SJSA1 (cell line): ENCODE measurements at places on chromosomes 2 and 18. TPM values are rescaled to one million over a fixed set of nuclear protein-coding genes. Genes with fewer than 3 reads are reported as not detected.
A peak's percentile ranks its signal among the peaks of the same experiment; 100 is the strongest.

- no peaks in the 10 kb centered on the region for H3K4me1 ChIP-seq
- H3K36me3 ChIP-seq = no peaks in the 10 kb centered on the region
- H3K27me3 ChIP-seq = peaks cover 7% of the 10 kb centered on the region
- no peak overlapping the region for H3K4me3 ChIP-seq
- no peak overlapping the region for H3K27ac ChIP-seq
Observed at GRCh38 chr18:13579874-13580273, 146.5 kb downstream of the FAM210A start.

DNA sequence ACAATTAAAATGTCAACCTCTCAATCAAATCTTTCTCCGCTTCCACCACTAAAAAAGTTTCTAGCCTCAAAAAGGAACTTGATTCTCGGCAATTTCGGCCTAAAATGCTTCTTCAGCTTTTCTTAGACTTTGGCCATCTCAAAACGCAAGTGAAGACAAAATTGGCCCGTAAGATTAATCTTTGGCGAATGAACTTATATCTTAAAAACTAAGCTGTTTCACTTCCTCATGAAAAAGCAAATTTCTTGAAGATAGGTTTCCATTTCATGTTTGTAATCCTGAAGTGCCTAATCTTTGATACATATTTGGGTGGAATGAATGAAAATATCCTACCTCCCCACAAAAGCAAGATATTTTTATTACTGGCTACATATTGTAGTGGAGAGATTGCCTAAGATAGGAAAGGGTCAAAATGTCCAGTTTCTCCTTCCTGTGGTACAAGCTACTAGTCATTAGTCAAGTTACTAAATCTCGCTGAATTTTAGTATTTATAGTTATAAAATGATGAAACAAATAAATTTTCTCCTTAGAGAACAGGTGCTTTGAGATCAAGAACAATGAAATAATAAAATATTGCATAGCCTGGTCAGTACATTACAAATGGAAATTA, 85.4 kb upstream of the ZEB2 start:
- H3K27ac ChIP-seq = no peak overlapping the region
- no peaks in the 10 kb centered on the region for H3K27me3 ChIP-seq
- no peak for DNase-seq
- H3K36me3 ChIP-seq = no peaks in the 10 kb centered on the region
- no peak overlapping the region for H3K4me3 ChIP-seq

- no peaks in the 10 kb centered on the region for H3K36me3 ChIP-seq
- H3K4me3 ChIP-seq = no peak overlapping the region
- no peaks in the 10 kb centered on the region for H3K27me3 ChIP-seq
- peaks cover 35% of the 10 kb centered on the region for H3K4me1 ChIP-seq
- peak overlapping the region; percentile 97 for H3K27ac ChIP-seq
Observed at GRCh38 chr2:46690825-46691224, 211.5 kb downstream of the TMEM247 start.

The LRP2 gene
- total RNA-seq = 0.11 and 0.13 TPM in 2 replicates

The C1QL2 gene
- not detected in 2 replicates for total RNA-seq

The FAM168B gene
- 119 and 138 TPM in 2 replicates for total RNA-seq

The SNRNP27 gene
- 130 and 195 TPM in 2 replicates for total RNA-seq
